ENCODE measurements at places on chromosomes 4 and X.

DNA sequence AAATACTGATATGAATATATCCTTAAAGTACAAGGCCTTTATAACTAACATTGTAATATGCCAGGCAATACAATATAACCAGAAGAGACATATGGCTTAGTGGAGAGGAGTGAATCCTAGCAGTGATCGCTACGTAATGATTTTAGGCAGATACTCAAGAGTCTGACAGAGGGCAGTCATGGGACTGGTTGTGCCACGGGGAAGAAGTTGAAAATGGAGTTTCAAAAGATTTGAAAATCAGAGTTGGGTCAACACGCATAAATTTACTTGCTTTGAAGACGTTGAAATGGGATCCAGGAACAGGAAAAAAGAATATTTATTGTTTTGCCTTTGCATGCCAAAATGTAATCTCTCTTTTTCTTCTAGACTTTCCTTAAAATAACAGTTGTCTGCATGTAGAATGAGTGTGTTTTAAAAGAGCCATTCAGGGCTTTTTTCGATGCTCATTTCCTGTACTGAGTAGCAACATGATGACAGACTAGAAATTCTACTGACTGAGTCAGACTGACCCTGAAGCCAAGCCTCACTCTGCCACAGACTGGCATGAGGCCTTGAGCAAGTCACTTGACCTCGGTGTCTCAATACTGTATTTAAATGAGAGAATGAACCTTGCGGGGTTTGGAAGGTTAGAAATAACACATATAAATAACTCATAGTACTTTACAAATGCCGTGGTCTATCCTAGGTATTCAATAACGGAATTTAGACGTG, 8.1 kb upstream of the SMS start:
- DNase-seq = peak; percentile 44

DNA sequence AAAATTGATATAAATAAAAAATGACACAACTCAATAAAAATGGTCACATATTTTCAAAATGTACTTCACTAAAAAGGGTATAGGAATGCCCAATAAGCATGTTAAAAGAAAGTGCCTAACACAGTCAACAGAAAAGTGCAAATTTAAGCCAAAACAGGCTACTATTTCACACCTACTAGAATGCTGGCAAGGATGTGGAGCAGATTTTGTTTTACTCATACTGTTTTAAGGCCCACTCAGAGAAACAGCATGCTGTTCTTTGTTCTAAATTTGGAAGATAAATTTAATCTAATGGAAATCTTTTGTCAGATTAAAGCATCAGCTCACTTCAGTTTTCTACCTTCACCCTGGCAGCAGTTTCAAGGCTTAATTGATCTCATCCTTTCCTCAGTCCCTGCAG, 576.8 kb upstream of the HS3ST1 start:
- no peak for DNase-seq

GRCh38 chrX:40651620-40652223, 4.4 kb upstream of the CXorf38 start:
- peak; percentile 73 for DNase-seq

GRCh38 chrX:37347420-37347819, 1.7 kb upstream of the PRRG1 start:
- DNase-seq = no peak

- no peak for DNase-seq
Measured at GRCh38 chrX:134552351-134552750, 92.4 kb downstream of the HPRT1 start.

DNA sequence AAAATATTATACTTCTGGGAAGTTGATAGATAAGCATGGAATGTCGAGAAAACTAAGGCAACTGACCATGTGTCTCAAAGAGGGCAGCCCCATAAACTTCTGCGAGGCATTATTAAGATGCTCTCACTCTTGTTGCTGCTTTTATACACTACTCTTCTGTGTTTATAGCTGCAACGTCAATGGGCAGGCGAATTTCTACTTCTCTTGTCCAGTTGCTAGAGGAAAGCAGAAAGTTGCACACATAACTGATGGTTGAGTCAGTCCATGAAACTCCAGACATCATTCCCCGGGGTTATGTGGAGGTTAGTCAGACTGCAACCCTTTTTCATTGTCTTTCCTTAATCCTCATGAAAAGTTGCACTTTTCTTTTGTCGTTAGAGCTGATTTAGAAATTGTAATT, 39.8 kb downstream of the VCX3B start:
- no peak for DNase-seq

GRCh38 chr4:137307806-137308205, 224.5 kb downstream of the PCDH18 start:
- no peak for DNase-seq

- DNase-seq = peak; percentile 81
Measured at GRCh38 chr4:80077639-80078038, 4.6 kb upstream of the ANTXR2 start.

DNA sequence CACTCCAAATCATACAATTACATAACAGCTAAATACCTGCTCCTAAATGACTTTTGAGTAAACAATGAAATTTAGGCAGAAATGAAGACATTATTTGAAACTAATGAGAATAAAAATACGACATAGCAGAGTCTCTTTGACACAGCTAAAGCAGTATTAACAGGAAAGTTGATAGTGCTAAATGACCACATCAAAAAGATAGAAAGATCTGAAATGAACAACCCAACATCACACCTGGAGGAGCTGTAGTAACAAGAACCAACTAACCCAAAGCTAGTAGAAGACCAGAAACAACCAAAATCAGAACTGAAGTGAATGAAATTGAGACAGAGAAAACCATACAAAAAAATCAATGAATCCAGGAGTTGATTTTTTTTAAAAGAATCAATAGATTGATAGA, 257.8 kb downstream of the ARAP2 start:
- no peak for DNase-seq

DNA sequence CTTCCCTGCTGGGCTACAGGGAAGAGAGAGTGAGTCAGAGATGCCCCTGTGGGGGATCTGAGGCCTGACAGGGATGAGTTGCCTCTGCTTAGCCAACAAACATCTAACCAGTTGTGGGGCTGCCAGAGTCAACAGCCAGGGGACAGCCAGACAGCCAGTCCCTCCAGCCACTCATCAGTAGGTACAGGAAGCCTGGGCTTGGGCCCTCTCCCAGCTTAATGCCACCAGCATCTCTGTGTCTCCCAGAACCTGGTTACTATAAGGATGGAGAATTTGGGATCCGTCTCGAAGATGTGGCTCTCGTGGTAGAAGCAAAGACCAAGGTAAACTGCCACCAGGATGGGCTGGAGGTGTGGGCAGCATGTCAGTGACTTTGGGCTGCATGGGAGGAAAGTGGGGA, 17.3 kb upstream of the SASH3 start:
- DNase-seq = no peak

DNA sequence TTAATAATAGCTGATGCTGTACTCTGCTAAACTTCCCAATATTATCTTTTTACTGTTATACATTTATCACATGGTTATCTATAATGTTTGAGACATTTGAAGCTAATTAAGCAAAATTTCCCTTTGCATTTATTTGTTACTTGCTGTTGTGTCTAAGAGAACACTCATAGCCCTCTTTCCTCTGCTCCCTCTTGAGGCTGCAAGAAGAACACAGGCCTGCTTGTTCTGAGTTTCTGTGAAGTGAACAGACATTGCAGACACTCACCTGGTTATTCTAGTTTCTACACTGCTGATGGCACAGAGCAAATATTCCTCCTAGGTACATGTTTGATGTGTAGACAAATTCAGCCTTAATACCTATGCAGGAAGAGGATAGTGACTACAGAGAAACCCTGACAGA, 367.8 kb downstream of the GASK1B start:
- no peak for DNase-seq
